Gastrocnemius medialis (tissue), 4 donors: ENCODE measurements at places on chromosomes 3 and 15. TPM values are rescaled to one million over a fixed set of nuclear protein-coding genes. Genes with fewer than 3 reads are reported as not detected.

DNA sequence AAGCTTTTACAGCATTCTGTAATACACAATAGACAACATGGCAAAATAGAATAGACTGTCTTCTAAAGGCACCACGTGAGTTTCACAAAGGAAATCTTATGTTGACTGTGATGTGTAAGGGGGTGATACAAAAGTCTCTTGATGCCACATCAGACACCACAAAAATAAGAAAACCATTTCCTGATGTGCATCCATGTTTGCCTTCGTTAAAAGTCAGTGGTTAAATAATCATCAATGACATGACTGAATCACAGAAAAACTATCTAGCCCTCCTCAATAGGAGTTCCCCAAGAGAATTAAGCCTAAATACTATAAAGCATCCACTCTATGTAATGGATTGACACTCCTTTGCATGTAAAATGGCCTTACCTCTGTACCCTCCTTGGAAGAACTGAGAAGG is 198.6 kb upstream of the SLC2A2 start:
- H3K36me3 ChIP-seq: no peaks in the 10 kb centered on the region
- H3K4me3 ChIP-seq: no peak overlapping the region
- H3K27ac ChIP-seq: no peak overlapping the region
- no peaks in the 10 kb centered on the region for H3K4me1 ChIP-seq
- no peaks in the 10 kb centered on the region for H3K27me3 ChIP-seq
- no peak for DNase-seq

TGM4 gene
- not detected for total RNA-seq

DNA sequence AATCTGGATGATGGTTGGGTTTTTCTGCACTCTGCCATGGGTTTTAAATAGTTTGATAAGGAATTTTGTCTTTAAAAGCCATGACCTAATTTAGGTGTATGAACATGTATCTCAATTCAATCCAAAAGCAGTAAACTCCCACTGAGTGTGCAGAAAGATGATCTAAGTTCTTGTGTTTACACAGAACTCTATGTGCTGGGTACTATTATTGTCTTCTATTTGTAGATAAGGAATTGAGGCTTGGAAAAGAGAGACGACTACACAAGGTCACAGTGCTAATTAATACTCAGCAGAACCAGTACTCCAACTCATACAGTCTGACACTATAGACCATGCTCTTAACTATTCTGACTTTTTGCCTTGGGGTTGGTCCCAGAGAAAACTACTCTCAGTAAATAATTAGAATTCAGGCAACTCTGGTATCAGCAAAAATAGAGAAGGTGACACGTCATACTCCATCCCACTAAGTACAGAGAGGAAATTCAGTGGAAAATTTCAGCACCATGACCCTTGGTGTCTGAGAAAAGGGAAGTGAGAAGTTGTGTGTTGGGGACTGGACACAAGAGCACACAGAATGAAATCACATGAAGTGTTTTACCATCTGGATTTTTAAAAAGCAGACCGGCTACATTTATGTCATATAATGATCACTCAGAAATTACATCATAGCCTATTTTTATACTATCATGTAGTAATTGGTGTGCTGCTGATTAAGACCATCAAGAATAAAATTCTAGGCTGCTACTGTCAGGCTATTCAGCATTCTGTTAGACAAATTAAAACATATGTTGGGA is 18.3 kb upstream of the MYH15 start:
- no peaks in the 10 kb centered on the region for H3K36me3 ChIP-seq
- no peak for DNase-seq
- no peaks in the 10 kb centered on the region for H3K27me3 ChIP-seq
- H3K4me3 ChIP-seq: no peak overlapping the region
- peak overlapping the region; percentile 37 for H3K27ac ChIP-seq

DNA sequence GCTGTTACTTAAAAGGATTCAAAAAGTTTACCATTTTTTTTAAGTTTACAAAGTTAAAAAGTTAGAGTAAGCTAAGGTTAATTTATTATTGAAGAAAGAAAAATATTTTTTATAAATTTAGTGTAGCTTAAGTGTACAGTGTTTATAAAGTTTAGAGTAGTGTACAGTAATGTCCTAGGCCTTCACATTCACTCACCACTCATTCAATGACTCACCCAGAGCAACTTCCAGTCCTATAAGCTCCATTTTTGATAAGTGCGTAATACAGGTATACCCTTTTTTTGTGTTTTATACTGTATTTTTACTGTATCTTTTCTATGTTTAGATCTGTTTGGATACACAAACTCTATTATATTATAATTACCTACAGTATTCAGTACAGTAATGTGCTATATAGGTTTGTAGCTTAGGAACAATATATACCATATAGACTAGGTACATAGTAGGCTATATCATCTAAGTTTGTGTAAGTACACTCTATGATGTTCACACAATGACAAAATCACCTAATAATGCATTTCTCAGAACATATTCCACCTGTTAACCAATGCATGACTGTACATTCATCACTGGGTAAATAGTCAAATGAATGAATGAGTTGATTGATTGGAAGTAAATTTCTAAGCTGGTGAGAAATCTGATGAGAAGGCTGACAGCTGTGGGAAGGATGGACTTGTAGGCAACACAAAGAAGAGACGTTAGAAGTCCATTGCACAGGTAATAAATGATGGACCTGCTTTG is 95.2 kb upstream of the CDIN1 start:
- no peaks in the 10 kb centered on the region for H3K36me3 ChIP-seq
- H3K27me3 ChIP-seq: no peaks in the 10 kb centered on the region
- H3K27ac ChIP-seq: no peak overlapping the region
- H3K4me1 ChIP-seq: no peaks in the 10 kb centered on the region
- no peak overlapping the region for H3K4me3 ChIP-seq
- DNase-seq: no peak

DNA sequence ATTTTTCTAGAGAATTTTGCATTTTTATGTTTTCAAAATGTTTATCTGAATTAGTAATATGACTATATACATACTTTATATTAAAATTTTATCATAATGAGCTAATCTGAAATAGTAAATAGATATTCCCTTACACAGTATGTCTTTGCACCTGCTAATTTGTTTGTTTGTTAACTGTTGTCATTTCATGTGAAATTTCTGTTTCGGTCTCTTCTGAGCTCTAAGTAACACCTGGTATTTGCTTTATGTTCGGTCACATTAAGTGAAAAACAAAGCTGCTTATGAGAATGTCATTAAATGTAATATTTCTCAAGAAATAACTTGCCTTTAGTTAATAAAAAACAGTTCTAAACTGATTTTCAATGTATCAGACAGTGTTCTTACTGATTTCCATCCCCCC is 61.1 kb downstream of the FNDC3B start:
- no peaks in the 10 kb centered on the region for H3K36me3 ChIP-seq
- no peak for DNase-seq
- H3K27me3 ChIP-seq: no peaks in the 10 kb centered on the region
- H3K27ac ChIP-seq: no peak overlapping the region
- H3K4me1 ChIP-seq: peaks cover 94% of the 10 kb centered on the region
- H3K4me3 ChIP-seq: no peak overlapping the region
